ENCODE measurements at places on chromosomes 13 and 19. TPM values are rescaled to one million over a fixed set of nuclear protein-coding genes. Genes with fewer than 3 reads are reported as not detected.

DNA sequence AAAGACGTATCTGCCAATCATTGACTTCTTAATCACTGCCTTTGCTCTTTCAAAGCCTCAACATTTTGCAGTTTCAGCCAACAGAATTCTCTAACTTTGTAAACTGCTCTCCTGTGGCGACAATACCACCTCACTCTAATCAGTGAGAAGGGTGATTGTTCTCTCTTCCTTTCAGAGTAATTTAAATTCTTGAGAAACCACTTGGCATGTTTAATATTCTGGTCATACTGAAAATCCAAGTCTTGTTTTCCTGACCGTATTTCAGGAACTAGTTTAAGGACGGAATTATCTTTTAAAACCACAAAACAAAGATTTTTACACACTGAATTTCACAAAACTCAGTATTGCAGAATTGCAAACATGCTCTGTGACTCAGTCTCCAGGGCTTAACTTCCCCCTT is 5.2 kb upstream of the CDC16 start:
- no peak for DNase-seq

GRCh38 chr13:79659121-79659521 is 178.2 kb downstream of the NDFIP2 start:
- DNase-seq, result no peak

GRCh38 chr13:101416181-101417042 is at the start of gene NALCN:
TSS of gene NALCN (minus strand) at chr13:101416508. CDS start at chr13:101399126, 17,382 bp downstream.
- peak; percentile 82 for DNase-seq

DNA sequence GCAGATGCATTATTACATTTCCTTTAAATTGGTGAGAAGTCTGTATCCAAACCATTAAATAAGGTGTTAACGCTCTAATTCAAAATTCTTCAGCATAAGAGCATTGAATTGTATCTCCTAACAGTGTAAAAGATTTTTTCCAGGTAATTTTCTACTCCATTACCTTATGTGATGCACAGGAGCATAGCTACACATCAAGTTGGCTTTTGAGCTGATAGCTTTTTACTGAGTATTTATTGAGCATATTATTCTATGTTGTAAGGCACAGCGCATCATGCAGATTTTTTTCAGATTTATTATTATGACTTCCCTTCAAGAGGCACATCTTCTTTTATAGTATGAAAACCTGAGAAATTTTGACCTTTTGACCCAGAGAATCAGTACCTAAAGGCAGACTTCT is 270.7 kb upstream of the MIR17HG start:
- no peak for DNase-seq

DNA sequence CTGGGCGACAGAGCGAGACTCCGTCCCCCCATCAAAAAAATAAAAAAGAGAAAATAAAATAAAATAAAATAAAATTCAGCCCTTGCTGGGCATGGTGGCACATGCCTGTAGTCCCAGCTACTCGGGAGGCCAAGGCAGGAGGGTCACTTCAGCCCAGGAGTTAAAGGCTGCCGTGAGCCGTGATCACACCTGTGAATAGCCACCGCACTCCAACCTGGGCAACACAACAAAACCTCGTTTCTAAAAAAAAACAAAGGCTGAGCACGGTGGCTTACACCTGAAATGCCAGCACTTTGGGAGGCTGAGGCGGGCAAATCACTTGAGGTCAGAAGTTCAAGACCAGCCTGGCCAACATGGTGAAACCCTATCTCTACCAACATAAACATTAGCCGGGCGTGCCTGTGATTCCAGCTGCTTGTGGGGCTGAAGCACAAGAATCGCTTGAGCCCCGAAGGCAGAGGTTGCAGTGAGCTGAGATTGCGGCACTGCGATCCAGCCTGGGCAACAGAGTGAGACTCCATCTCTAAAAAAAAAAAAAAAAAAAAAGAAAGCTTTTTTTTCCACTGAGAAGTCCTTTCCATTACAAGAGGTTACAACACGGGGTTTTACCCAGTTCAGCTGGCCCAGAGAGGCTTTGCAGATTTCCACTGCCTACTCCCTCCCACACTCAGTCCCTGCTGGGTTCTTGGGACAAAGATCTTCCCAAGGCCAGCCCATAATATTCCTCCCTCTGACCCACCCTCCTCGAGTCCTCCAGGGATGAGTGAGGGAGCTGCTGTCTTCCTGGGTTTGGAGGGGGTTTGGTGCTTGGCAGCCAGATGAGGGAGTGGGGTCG is 6.4 kb downstream of the ANGPTL4 start:
- DNase-seq, result peak; percentile 64

- no peak for DNase-seq
These were observed 1.2 kb downstream of the ITPKC start for GRCh38 chr19:40717880-40718773.

DNA sequence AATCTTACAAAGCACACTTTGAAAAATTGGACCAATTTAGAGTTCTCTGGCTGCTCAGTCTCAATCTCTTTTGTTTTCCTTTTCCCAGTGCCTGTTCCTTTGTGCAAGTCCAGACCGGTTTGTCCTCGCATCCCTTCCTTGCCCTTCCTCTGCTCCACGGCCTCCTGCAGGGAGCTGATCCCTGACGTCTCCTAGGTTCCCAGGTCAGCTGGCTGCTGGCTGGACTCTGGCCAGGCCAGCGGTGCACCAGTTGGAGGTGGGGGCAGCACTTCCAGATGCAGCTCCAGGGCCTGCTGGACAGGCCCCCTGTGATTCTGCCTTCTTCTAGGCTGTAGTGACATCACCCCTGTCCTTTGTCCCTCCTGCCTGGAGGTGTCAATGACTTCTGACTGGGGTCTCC is 44.0 kb upstream of the KPNA3 start:
- no peak for DNase-seq

DNA sequence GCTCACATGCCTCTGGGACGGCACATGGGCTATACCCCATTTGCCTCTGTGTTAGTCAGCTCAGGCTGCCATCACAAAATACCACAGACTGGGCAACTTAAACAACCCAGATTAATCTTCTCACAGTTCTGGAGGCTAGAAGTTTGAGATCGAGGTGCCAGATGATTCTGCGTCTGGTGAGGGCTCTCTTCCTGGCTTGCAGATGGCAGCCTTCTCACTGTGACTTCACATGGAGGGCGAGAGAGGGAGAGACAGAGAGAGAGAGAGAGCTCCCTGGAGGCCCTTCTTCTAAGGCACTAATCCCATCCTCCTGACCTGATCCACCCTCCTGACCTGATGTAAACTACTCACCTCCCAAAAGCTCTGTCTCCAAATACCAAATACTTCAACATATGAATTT is 55.0 kb downstream of the GPR12 start:
- DNase-seq, result no peak

- peak; percentile 20 for DNase-seq
These were observed 11.9 kb upstream of the PSPC1 start for GRCh38 chr13:19794631-19795030.

- DNase-seq, result no peak
These were observed 402.3 kb downstream of the DACH1 start for GRCh38 chr13:71464686-71465085.

FBXO17 gene
- total RNA-seq, result 23.0 TPM

ZNF790 gene
- total RNA-seq, result 8.4 TPM

Data from posterior vena cava (tissue), 2 donors.